ENCODE measurements at places on chromosomes 6 and 20.

- no peak for DNase-seq
Measured at GRCh38 chr6:148700741-148701311, 46.0 kb upstream of the UST start.

DNA sequence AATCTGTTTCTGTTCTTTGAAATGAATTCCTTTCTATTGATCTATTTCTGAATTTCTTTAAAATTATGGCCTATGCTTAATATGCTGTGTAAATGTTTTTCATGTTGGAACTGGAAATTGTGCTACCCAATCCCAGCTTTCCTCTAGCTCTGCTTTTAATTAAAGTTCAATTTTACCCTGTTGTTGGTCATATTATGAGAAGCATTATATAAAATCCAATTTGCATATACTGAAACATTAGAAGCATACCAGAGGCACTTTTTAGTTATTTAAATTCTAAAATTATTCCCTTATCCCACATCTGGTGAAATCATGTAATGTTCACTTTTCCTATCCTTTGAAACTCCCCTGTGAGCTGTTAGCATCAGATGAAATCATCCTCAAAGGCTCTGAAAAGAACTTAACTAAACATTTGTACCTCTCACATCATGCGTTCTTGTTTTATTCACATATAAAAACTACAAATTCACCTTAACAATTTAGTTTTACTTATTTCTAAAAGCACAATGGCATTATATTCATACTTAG, 160.6 kb upstream of the COL21A1 start:
- no peak for DNase-seq

- DNase-seq: no peak
Measured at GRCh38 chr6:161744211-161745067, 470.6 kb upstream of the AGPAT4 start.

GRCh38 chr6:27279513-27280063, 32.1 kb downstream of the PRSS16 start:
- DNase-seq: no peak

All from brain (organoid and tissue), 16 donors.